ENCODE measurements at places on chromosomes 13 and 19.

- no peak overlapping the region for H3K4me3 ChIP-seq
- peak; percentile 36 for DNase-seq
- no peaks in the 10 kb centered on the region for H3K36me3 ChIP-seq
- no peaks in the 10 kb centered on the region for H3K4me1 ChIP-seq
- H3K27me3 ChIP-seq = no peaks in the 10 kb centered on the region
These were observed 19.4 kb upstream of the KLF5 start for GRCh38 chr13:73039201-73040108.

GRCh38 chr19:2631213-2631821 is 71.2 kb downstream of the GNG7 start:
- H3K27ac ChIP-seq = no peak overlapping the region
- H3K27me3 ChIP-seq = no peaks in the 10 kb centered on the region
- DNase-seq = no peak
- peaks cover 6% of the 10 kb centered on the region for H3K4me1 ChIP-seq
- H3K36me3 ChIP-seq = no peaks in the 10 kb centered on the region
- no peak overlapping the region for H3K4me3 ChIP-seq

GRCh38 chr19:38878575-38879399 is 712 bp upstream of the RINL start:
- peak overlapping the region; percentile 77 for H3K27ac ChIP-seq
- H3K36me3 ChIP-seq = peaks cover 2% of the 10 kb centered on the region
- no peak overlapping the region for H3K4me3 ChIP-seq

DNA sequence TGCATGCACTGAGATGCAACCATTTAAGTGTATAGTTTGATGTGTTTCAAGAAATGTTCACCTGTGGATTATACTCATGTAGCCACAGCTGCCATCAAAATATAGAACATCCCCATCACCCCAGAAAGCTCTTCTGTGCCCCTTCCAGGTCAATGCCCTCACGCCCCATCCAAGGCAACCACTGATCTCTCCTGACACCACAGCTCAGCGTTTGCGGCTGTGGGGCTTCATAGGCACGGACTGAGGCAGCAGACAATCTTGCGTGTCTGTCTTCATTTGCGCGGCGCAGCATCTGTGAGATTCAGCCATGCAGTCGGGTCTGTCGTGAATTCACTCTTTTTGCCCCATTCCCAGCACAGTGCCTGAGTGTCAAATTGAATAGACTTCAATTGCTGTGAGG is 153.8 kb upstream of the UQCRFS1 start:
- no peak overlapping the region for H3K4me3 ChIP-seq
- H3K27ac ChIP-seq = no peak overlapping the region
- H3K27me3 ChIP-seq = peaks cover 1% of the 10 kb centered on the region
- H3K4me1 ChIP-seq = no peaks in the 10 kb centered on the region

DNA sequence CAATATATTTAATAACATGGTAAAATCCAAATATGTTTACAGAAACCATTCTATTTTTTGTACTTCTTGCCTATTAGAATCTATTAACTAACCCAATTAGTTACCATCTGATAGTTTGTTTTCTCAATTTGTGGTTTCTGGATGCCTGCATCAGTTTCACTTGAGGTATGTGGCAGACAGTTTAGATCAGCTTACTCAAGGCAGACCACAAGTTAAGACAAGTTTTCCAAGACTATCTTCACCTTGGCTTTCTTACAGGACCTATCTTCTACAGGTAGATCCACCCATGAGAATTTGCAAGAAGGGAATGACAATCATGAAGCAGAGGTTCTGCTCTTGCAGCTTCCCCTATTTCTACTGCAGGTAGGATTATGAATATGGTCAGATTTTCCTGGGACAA is 458.6 kb downstream of the DACH1 start:
- no peak overlapping the region for H3K4me3 ChIP-seq
- DNase-seq = no peak
- no peaks in the 10 kb centered on the region for H3K4me1 ChIP-seq
- H3K27me3 ChIP-seq = no peaks in the 10 kb centered on the region
- H3K27ac ChIP-seq = no peak overlapping the region
- H3K36me3 ChIP-seq = no peaks in the 10 kb centered on the region

All from small intestine (tissue), 16 donors.